ENCODE measurements at places on chromosomes 6 and 20.

DNA sequence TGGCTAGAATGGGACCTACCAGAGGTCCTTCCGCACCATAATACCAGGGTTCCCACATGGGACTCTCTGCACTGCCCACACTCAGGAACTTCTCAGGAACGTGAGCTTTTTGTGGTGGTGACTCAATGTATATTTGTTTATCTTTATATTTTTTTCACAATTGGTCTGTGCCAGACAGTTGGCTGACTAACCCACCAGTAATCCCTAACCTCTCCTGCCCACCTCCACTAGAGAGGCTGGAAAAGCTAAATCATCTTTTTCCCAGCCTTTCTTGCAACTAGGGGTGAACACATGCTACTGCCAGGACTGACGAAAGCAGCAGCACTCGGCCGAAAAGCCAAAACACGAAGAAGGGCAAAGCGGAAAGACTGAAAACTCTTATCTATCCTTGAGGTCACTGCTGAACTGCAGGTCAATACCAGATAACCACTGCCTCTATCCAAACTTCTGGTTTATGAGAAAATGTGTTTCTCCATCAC, 112.9 kb downstream of the TRERF1 start:
- DNase-seq: no peak

DNA sequence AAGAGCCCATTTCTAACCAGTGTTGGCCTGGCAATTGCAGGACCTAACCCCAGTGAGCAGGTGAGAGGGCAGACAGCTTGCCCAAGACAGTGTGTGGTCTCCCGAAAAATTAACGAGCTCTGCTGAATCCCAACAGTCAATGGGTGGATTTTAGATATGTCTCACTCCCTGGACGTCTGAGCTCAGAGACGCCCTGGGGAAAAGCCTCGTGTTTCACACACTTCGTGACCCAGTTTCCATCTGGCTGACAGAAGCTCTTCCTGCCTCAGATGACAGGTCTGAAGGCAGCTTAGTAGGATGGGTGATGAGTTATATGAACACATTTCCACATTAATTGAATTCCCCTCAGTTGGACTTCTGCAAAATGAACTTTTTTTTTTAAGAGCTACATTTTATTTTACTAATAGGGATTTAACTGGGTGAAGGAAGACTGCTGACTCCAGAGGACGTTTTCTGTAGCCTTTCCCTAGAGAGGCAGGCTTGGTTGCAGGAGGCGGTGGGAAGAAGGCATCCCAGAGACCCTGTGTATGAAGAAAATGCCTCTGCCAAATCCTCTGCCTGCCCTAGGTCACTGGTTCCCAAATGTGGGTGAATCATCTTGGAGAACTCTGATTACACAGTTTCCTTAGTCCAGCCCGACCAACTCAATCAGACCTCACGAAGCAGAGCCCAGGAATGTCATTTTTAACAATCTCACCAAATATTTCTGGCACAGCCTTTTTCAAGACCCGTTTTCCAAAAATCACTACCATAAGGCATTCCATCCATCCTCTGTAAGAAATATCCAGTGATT, 71.7 kb upstream of the LY86 start:
- DNase-seq: no peak

DNA sequence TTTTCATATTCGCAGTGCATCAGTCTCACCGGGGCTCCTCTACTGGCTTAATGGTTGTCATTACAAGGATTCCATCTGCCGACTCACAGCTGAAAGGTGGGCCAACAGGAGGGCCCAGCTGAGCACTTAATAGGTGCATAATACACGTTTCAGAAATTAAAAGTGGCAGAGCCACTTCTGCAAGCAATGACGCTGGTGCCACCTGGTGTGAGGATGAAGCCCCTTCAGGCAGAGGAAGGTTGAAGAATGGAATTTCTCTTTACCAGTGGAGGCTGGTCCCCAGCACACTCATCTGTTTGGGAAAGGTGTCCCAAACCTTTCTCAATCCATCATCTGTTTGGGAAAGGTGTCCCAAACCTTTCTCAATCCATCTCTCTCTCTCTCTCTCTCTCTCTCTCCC, 8.2 kb upstream of the STMND1 start:
- no peak for DNase-seq

- DNase-seq: no peak
Observed at GRCh38 chr6:39669973-39670342, 55.2 kb downstream of the KIF6 start.

GRCh38 chr20:5918856-5919625, 31.3 kb downstream of the TRMT6 start:
- DNase-seq: peak; percentile 46

- DNase-seq: no peak
Observed at GRCh38 chr6:165725201-165725600, 62.2 kb upstream of the PDE10A start.

- DNase-seq: no peak
Observed at GRCh38 chr6:158006331-158006730, 24.7 kb downstream of the SYNJ2 start.

- DNase-seq: no peak
Observed at GRCh38 chr6:154457881-154458284, 52.6 kb downstream of the CNKSR3 start.

Data from CD8-positive, alpha-beta T cell (primary cell).